Fibroblast of the conjunctiva (primary cell): ENCODE measurements at places on chromosomes 6 and 20.
A peak's percentile ranks its signal among the peaks of the same experiment; 100 is the strongest.

- DNase-seq = no peak
Observed at GRCh38 chr6:11236076-11236750, 3.7 kb upstream of the NEDD9 start.

DNA sequence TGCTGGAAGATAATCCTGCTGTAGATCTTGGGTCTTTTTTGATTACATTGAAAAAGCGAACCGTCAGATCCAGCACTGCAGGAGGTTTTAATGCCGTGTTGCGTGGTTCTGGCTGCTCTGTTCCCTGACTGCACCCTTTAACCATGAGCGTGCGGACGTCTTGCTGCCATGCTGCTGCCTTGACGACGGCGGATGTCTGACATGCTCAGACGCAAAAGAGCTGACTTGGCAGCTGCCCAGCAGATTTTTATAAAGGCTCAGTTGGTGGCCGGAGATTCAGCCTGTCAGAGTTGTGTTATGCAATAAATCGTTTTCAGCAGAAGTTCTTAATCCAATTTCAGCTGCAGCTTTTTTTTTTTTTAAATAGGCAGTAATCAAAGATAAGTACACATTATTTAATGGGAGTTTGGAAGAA lies 119.4 kb downstream of the JARID2 start:
- DNase-seq = peak; percentile 36

DNA sequence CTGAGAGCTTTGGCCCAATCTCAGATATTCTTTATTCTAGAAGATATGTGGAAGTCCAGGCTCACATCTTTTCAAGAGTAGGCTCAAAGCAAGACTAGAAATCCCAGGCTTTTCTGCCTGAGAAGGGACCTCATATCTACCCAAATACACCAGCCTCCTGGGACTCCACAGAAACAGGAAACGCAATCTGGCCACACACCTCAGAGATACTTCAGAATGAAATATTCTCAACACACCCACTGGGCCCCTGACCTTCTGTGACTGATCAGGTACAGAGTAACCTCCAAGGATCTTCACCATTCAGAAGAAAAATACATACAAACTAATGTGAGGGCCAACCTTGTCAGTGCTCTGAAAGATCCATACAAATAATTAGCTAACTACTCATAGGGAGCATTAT lies 183.2 kb downstream of the HIVEP2 start:
- no peak for DNase-seq

GRCh38 chr20:17460119-17460518 lies 71.1 kb downstream of the BFSP1 start:
- no peak for DNase-seq

DNA sequence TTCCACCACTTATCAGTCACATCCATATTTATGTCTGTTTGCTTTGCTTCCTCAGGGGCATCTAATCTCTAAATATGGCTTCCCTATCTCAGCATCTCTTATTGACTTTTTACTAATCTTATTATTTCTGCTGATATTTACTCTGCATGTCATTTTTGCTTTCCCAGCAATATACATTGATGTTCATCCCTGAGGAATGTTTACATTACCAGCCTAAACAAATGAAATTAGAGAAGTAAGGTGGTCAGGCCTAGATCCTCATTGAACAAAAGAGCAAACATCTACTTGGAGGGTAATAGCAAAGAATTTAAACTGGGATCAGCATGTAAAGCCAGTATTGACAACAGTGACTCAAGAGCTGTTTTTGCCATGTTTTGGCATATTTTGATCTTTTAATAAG lies 546.4 kb downstream of the MMUT start:
- no peak for DNase-seq

GRCh38 chr20:35286077-35286898 lies 1.7 kb upstream of the EIF6 start:
- DNase-seq = no peak

- no peak for DNase-seq
Observed at GRCh38 chr6:81480139-81480538, 272.3 kb downstream of the TENT5A start.

DNA sequence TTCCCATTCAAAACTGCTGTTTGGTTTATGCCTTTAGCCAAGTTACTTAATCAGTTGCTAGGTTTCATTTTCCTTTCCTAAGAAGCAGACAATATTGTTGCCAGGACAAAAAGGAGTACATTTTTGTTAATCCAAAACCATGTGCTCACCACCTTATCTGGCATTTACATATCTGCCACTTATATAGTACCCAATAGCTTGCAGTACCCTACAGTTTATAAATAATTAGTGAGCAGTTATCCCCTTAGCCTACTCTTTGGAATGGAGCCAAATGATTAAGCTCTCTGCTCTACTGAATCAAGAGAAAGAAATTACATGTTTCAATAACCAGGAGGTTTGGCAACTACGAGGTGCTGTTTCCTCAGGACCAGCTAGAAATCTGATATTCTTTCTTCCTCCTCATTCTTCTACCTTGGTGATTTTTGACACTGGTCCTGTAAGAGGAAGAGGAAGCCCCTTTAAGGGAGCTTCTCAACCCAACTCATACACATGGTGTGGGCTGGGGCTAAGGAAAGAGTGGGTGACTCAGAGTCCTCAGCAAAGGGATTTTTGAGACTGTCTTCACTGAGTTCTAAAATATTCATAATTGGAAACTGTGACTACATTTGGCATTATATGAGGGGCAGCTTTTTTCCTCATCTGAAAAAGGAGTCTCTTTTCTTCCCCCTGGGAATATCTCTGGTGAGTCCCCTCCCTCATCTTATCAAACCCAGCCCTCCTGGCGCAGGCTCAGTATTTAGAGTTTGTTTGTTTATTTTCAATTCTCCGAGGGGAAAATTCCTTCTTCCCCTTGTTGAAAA lies 1.5 kb downstream of the ZNFX1 start:
- DNase-seq = peak; percentile 40

- DNase-seq = no peak
Observed at GRCh38 chr20:53739799-53740785, 146.5 kb upstream of the ZNF217 start.

DNA sequence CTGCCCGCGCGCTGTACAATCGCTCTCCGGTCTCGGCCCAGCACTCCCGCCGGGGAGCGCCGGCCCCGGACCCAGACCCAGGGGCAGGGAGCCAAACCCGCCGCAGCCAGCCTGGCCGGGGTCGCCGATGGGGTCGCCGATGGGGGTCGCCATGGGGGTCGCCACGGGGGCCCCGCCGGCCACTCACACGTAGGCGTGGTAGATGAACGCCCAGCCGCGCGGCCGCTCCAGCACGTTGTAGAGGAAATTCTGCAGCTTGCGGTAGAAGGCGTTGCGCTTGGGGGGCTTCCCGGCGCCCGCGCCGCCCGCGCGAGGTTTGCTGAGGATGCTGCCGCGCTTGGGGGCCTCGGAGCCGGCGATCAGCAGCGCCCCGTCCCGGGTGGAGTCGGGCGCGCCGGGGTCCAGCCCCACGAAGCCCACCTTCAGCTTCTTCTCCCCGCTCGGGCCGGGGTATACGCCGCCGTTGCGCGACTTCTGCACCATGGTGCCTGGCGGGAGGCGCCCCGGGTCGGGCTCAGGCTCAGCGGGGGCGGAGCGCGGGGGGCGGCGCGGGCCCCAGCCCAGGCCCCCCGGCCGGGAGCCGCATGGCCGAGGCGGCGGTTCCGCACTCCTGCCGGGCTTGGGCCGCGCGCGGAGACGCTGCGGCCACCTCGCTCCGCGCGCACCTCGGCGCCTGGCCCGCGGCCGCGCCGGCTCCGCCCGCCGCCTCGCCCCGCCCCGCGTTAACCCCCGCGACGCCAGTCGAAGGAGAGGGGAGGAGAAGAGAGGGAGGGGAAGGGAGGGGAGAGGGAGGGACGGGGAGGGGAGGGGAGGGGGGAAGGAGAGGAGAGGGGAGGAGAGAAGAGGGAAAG lies at the start of gene KCNQ2:
Gene KCNQ2 (minus strand): TSS at position 675 of the 851 bp plus-strand sequence. CDS start 192 bp downstream, at position 483.
- DNase-seq = no peak

- no peak for DNase-seq
Observed at GRCh38 chr6:111541026-111541681, 58.1 kb upstream of the REV3L start.

DNA sequence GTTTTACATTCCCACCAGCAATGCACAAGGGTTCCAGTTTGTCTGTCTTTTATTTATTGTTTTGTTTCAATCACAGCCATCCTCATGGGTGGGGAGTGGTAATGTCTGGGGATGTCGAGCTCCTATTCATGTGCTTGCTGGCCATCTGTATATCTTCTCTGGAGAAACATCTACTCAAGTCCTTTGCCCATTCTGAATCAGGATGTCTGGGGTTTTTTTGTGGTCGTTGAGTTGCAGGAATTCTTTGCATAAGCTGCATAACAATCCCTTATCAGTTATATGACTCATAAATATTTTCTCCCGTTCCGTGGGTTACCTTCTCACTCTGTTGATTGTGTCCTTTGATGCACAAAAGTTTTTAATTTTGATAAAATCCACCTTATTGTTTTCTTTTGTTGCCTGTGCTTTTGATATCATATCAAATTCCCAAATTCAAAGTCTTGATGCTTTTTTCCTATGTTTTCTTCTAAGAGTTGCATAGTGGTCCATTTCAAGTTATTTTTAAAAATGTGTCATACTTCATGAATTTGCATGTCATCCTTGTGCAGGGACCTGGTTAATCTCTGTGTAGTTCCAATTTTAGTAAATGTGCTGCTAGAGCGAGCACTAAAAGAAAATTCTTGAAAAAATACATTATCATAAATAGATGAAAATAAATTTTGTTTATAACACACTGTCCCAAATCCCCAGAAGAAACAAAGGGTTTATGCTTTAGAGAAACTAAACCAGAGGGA lies 54.9 kb upstream of the PDE10A start:
- DNase-seq = no peak

GRCh38 chr6:98560841-98561240 lies 273.5 kb upstream of the POU3F2 start:
- no peak for DNase-seq
